ENCODE measurements at places on chromosomes 6 and 20.

- no peak for DNase-seq
Measured at GRCh38 chr6:44258921-44259320, 1.6 kb upstream of the SLC35B2 start.

DNA sequence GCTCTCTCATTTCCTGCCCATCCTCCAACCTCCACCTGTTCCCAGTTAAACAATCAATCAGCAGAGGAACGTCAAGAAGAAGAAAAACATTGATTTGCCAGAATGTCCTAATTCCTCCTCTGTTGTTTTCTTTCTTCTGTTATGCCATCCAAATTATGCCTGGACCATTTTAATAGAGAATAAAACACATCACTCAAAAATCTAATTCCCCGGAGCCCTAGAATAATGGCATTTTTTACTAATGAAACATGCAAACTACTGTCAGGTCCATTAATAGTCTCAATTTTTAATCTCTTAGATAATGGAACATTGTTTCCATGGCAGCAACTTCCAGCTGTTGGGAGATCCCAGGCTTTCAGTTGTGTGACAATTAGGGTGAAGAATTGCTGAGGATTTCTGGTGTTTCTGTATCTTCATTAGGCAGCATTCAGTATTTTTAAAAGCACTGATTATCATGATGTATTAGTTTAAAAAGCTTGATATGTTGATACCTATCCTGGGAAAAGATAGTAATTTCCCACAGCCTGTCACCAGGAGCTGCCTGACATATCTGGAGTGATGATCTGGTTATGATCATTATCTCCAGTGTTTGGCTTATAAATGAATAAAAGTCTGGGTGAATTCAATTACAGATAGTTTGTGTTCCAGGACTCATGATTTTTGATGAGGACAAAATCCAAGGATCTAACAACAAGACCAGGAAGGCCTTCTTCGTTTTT is 209.8 kb downstream of the TPBG start:
- no peak for DNase-seq

- no peak for DNase-seq
Measured at GRCh38 chr6:5403076-5403475, 141.8 kb downstream of the FARS2 start.

DNA sequence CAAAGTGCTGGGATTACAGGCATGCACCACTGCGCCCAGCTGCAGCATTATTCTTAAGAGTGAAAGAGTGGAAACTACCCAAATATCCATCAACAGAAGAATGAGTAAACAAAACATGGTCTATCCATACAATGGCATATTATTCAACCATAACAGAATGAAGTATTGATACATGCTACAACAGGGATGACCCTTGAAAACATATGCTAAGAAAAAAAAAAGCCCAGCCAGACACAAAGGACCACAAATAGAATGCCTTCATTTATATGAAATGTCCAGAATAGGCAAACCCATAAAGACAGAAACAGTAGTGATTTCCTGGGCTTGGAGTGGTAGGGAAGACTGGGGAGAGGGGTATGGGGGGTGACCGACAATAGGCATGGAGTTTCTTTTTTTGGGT is 7.1 kb downstream of the TUBB2B start:
- no peak for DNase-seq

GRCh38 chr6:132298344-132298949 is 102.8 kb downstream of the MOXD1 start:
- peak; percentile 21 for DNase-seq

GRCh38 chr20:46894971-46895905 is 595 bp downstream of the EYA2 start:
- DNase-seq, result no peak

DNA sequence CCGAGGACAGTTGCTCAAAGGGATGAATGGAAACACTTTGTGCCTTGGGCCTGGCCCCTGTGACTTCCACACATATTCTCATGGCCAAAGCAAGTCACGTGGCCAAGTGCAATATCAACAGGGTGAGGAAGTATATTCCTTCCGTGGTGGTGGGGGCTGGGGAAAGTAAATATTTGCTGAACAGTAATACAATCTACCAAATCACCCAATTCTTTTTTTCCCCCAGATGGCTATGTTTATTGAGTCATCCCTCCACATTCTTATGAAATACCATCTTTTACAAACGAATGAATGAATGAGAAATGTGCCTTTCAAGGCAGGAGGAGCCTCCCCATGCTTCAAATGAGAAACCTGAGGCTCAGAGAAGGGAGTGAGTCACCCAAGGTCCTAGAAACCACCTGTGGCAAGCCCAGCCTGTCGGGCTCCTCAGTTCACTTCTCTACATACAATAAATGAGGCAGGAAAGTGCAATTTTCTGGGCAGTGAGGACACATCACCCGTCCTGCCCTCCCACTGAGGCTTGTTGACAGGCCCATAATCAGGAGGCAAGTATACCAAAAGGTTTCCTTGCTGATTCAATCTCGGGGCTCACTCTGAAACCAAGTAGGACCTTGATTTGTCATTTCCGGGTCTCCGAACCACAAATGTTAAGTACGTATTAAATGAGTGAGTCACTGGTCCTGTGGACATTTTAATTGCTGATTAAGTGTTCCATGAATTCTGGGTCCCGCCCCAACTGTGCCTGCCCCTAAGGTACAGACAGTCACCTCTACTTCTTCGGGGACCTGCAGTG is 25.3 kb upstream of the TOP1 start:
- peak; percentile 58 for DNase-seq

DNA sequence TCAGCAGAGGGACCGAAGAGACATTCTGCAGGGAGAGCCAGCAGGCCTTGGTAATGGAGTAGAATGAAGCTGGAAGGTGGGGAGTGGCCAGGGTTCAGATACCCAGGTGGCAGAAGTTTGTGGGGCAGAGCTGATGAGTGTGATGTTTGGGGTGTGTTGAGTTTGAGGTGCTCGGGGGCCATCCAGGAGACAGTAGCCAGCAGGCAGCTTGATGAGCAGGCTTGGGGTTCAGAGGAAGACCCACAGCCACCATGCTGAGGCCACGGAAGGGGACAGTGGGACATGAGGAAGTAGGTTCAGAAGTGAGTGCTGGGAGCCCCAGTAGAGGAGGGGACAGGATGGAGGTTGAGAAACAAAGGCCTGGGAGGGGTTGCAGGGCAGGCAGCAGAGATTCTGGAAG is 11.1 kb upstream of the FOXS1 start:
- DNase-seq, result no peak
